H4 (cell line): ENCODE measurements at places on chromosomes 2 and 18.

- DNase-seq = no peak
Observed at GRCh38 chr18:59219672-59220163, at the start of gene GRP. TSS of gene GRP (plus strand) at chr18:59220158. CDS start at chr18:59220266, 108 bp downstream.

DNA sequence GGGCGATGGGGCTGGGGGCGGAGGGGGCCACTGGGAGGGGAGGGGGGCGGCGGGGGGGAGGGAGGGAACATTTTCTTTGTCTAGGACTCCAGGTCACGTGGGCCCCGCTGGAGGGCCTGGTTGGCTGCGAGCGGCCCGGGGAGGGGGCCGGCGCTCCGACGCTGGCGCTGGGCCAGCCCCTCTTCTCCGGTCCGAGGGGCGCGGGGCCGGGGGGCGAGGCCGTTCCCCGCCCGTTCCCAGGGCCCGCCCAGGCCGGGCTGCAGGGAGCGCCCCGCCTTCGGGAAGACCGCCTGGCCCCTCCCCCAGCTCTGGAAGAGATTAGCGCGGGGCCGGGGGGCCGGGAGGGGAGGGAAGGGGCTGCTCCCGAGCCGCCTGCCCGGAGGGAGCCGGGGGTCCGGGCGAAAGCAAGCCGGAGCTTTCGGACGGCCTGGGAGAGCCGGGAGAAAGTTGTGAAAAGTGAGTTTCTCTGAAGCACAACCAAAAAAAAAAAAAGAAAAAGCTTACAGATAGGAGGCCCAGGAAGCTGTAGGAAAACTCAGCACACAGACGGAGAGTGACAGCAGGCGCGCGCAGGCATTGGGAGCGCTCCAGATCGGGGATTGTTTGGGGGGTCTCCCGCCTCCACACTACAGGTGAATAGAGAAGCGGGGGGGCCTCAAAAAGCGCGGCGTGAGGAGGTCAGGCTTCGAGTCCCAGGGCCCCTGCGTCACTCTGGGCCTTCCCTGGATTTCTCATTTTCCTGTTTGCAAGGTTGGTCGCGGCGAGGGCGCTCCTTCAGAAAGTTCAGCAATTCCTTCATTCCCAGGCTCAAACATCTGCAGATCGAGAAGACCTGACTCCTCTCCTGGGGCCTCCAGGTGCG is 84.1 kb upstream of the POMC start:
- no peak for DNase-seq

GRCh38 chr2:108164318-108164717 is 75.5 kb upstream of the SULT1C3 start:
- DNase-seq = no peak

GRCh38 chr2:46327627-46328026 is 30.4 kb downstream of the EPAS1 start:
- DNase-seq = no peak

- DNase-seq = no peak
Observed at GRCh38 chr2:235021752-235022151, 69.9 kb downstream of the SH3BP4 start.

GRCh38 chr18:75880925-75881504 is 453.5 kb upstream of the SMIM21 start:
- no peak for DNase-seq

- DNase-seq = peak; percentile 59
Observed at GRCh38 chr2:146124741-146125140, 1604.8 kb upstream of the ZEB2 start.

GRCh38 chr2:189408294-189408693 is 33.0 kb upstream of the WDR75 start:
- no peak for DNase-seq

DNA sequence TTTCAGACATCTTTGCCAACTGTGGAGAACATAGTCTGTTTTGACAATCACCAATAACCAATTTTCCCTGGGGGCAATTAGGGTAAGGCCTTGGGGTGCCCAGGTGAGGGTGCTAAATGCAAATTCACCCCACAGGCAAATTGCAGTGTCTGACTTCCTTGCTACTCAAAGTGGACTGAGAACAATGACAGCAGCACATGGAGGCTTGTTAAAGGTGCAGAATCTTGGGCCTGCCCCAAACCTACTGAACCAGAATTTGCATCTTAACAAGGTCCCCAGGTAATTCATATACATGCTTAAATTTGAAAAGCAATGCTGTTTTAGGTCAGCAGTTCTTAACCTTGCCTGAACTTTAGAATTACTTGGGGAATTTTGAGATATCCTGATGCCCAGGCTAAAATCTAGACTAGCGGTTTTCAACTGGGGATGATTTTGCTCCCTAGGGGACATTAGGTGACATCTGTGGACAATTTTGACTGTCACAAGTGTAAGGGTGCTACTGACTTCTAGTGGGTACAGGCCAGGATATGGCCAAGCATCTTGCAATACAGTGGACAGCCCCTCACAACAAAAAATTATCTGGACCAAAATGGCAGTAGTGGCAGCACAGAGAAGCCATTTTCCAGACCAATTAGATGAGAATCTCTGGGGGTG is 80.2 kb upstream of the GCFC2 start:
- DNase-seq = no peak

DNA sequence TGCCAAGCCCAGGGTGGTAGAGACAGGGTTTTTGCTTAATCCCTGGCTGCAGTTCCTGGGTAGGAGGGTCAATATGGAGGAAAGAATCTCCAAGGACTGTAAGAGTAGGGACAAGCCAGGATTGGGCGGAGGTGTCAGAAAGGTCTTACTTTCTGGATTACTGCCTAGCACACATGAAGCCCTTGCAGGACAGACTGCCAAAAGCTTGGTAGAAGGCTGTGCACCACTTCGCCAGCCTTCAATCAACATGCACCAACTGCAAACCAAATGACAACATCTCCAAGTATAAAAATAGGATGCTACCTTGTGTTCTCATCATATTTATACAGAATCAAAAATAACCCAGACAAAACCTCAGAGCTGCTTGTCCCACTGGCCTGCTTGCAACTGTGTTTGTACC is 3.7 kb downstream of the ZNF142 start:
- DNase-seq = no peak

- DNase-seq = no peak
Observed at GRCh38 chr2:95041060-95041823, 15.7 kb downstream of the MAL start.

DNA sequence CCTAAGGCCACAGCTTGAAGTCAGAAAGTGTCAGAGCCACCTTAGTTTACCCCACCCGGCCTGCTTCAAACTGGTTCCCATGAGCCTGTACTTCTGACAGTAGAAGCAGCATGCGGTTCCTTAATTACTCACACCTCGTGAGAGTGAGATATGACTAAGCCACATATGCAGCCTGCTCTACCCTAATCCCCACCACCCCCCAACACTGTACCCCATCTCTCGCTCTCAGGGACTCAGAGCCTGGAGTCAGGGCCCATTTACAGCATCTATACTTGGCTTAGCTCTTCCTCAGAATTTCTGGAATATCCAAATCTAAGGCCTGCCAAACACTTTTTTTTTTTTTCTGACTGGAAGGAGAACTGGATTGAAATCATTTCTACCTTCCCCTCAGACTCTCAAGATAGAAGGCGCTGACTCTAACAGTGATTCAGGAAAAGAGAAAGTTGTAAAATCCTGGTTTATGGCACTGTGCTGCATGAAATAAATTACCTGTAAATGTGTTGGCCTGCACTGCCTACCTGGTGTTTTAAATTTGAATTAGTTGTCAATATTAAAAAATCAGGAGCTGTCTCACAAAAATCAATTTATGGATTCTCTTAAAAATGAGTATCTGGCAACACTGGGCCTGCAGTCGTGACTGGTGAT is 360.0 kb downstream of the RND3 start:
- no peak for DNase-seq

DNA sequence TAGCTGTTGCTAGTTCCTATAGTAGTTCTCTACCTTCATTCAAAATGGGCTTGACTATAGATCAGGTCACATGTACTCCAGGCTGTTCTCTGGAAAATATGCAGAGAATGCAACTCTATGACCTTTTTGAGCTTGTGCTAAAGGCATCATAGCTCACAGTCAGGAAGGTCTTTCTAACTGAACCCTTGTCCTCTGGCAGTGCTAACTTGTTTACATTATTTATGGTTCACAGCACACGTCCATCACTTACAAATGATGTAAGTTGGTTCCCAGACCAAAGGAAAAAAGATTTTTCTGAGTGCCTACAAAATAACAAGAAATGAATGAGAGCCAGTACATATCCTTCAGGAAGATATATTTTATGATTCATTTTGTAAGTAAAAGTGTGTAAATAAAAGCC is 236.1 kb downstream of the GCA start:
- peak; percentile 13 for DNase-seq

DNA sequence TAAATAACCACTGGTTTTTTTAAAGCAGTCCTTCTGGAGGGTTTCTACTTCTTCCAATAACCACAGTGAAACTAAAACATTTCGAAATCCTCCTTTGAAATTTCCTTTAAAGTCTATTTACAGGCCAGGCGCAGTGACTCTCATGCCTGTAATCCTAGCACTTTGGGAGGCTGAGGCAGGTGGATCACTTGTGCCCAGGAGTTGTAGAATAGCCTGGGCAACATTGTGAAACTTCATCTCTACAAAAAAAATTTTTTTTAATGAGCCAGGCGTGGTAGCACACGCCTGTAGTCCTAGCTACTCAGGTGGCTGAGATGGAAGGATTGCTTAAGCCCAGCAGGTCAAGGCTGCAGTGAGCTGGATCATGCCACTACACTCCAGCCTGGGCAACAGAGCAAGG is 15.2 kb downstream of the KIDINS220 start:
- no peak for DNase-seq

DNA sequence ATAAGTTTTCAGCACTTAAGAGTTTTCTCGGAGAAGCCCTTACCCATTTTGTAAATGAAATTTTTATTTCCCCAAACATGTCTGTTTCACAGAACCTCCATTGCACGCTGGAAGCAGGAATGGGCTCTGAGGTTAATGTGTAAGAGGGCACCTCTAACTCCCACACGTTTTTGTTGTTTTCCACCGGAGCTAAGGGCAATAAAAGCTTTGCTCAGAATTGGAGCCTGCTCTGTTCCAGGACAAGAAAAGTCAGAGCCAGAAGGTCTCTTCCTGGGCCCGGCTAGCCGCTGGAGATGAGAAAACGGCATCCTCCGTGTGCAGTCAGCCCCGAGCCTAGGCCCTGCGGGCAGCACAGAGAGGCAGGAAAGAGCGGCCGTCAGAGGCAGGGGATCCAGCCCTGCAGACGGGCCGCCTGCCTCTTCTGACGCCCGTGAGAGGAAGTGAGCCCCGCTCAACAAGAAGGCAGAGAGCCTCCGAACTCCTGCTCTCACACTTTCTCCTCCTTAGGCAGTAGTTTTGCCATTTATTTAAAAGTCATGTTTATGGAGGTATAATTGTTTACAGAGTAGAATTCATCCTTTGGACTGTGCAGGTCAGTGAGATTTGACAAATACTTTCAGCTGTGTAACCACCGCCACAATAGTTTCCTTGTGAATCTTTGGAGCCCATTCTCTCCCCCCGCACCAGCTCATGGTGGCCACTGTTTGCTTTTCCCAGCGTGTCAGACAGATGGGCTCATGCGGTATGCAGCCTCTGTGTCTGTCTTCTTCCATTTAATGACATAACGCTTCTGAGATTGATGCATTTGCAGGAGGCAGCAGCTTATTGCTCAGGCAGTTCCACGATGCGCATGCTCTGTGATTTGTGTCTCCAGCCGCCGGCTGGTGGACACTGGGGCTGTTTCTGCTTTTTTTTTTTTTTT is 117.3 kb downstream of the GALR1 start:
- peak; percentile 84 for DNase-seq

DNA sequence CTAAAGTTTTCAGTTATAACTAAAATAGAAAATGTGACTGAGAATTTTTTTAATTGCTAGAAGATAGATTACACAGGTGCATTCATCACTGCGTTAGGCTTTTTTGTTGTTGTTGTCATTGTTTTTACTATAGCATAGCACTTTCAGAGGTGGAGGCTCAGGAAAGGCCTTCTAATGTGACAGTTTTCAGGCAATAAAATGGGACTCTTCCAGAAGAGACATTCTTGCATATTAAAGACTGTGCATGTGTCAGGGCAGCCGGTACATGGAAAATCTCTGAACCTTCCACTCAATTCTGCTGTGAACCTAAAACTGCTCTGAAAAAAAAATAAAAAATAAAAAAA is 175.2 kb downstream of the METTL4 start:
- no peak for DNase-seq

- DNase-seq = no peak
Observed at GRCh38 chr18:12867441-12868123, 16.5 kb downstream of the PTPN2 start.

DNA sequence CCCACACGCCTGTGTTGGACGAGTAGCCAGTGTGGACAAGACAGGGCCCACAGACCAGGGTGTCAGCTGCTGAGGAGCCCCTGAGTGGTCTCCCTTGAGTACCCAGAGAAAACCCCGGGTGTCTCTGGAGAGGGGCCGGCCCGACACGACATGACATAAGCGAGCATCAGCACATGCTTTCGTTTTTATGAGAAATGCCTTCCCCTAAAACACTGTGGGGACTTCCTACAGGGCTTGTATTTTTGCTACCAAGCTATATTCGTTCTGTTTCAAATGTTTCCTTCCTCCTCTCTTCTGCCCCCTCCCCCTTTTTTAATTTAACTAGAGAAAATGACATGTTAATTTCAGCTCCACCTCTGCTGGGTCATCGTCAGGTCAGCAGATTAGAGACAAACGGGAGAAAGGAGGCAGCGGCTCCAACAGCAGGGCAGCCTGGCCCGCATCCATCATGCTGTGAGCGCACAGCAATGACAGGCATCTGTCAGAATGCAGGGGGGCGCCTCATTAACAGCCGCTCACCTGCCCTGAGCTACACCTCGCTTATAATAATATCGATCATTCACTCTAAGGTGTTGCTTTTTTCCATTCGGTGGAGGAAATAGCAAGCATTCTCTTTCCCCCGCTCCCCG is 286.2 kb downstream of the ZNF516 start:
- no peak for DNase-seq

DNA sequence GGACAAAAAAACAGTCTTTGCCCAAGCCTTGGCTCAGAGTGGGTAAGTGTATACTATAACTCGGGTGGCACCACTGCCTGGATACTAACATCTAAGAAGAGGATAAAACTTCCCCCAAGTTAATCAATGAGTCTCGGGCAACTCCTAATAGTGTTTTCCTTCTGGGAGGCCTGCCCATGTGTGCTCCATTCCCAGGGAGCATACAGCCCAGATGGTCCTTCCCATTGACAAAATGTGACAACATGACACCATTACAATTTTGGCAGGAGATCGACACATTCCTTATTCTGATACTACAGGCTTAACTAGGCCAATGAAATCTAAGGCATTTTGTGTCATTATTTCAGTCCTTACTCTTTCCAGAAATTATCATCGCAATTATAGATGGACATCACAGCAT is 52.7 kb upstream of the CRIM1 start:
- DNase-seq = no peak

DNA sequence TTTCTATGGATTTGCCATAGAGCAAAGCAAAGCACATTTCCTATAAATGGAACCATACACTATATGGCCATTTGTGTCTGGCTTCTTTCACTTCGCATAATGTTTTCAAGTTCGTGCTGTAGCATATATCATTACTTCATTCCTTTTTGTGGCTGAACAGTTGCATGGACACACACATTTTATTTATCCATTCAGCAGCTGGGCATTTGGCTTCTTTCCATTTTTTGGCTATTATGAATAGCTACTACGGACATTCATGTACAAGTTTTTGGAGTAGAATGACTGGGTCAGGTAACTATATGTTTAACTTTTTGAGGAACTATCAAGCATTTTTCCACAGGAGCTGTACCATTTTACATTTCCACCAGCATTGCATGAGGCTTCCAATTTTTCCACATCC is 10.7 kb upstream of the SELENOI start:
- DNase-seq = no peak

- DNase-seq = no peak
Observed at GRCh38 chr2:28394997-28395333, 2.3 kb downstream of the FOSL2 start.
